BJ (cell line): ENCODE measurements at places on chromosomes 16 and 17. TPM values are rescaled to one million over a fixed set of nuclear protein-coding genes. Genes with fewer than 3 reads are reported as not detected.

Gene ZFP3
- 2.0 and 3.7 TPM in 2 replicates for polyA plus RNA-seq

Gene CCL8
- polyA plus RNA-seq: 0.10 and 0.11 TPM in 2 replicates

DNA sequence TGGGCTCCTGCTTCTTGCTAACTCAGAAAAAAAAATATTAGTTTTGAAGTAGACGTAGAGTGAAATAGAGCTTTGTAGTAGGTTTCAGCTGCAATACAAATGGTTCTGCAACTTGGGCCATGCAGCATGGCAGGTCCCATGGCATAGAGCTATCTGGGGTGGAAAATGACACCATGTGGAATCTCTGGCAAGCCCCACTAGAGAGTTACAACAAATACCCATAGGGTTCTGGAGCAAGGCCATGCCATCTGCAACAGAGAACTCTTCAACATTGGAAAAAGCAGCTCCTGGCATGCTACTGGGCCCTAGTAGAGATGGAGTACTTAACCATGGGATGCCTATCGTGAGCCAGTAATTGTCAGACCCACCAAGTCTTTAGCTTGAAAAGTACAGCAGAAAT lies 25.3 kb upstream of the RBBP6 start:
- no peak for DNase-seq

DNA sequence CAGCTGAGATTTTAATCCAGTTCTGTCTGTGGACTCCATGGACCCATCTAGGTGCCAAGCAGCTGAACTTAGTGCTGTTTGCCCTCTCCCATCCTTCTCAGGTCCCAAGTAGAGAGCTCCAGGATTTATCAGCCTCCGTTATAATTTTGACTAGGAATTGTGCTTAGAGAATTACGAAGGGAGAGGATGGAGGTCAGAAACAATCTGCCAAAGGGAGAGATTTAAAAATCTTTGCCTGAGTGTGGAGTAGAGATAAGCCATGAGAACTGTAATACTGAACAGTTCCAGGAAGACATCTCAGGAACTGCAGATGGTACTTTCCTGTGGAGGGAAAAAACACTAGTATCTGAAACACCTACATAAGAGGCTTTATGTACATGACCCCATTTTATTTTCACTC lies 27.0 kb downstream of the CEP95 start:
- no peak for DNase-seq

GRCh38 chr17:41647940-41648410 lies 23.6 kb upstream of the KRT17 start:
- DNase-seq: no peak

DNA sequence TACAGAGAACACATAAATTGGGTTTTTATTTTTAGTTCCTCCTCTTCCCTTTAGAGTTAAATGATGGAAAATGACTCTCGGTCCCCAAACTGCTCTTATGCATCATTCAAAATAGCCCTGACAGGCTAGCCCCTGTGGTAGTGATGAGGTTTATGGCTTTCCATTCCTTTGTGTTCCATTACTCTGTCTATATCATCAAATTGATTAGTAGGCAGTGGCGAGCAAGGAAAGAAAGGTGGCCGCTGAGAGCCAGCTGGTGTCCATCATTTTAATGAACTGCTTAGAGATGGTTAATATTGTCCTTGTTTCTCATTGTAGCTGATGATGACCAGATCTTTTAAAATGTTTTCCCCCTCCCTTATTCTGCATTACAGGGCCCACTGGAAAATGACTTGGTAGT lies 179.5 kb downstream of the PHKB start:
- DNase-seq: no peak

- DNase-seq: no peak
Observed at GRCh38 chr17:80795754-80796153, 195.9 kb upstream of the CHMP6 start.

DNA sequence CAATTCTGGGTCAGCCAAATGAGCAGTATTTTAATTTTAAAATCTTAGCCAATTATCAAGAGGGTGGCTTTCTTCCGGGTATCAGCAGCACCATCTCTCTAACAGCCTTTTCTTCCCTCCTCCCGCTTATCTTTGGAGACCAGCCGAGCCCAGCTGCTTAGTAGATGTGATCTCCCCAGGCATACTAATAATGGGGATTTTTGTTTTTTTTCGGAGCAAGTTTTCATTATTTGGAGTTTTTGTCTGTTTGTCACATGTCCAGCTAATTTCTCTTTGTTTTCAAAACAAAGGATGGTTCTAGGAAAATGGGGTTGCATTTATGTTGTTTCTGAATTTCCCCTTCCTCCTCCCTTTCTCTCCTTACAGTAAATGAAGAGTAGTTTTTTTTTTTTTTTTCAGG lies 170.5 kb upstream of the MPHOSPH6 start:
- DNase-seq: no peak
